ENCODE measurements at places on chromosomes 12 and 14.

DNA sequence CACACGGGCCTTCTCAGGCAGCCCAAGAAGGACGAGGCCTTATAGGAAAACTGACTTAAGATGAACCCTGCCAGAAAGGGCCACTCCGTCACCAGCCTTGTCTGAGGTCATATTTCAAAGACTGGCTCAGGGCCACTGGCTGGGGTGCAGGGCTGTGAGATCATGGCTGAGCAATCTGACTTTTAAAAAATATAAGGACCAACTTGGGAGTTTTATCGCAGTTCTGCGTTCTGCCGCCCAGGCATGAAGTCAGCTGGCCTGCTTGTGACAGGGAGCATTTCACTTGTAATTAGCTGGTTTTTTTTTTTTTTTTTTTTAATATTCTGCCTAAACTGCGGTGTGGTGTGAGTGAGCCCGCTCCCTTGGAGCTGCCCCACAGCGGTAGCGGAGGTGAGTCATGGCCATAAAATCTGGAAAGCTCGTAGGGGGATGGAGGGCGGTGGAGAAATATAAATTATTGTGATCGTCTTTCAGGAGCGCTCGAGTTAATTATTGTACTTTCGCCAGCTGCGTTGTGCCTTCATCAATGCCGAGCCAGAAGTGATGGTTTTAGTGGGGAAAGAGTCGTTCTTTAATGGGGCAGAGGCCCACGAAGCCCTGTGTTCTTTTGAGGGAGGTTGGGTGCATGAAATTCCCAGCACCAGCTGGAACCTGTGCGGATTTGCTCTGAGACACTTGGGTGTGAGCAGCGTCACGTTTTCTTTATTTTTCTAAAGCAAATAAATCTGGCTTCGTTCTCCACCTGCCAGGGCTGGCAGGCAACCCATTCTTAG is 231.9 kb downstream of the C12orf75 start:
- DNase-seq = no peak

- no peak for DNase-seq
Measured at GRCh38 chr12:124556896-124557501, 10.4 kb downstream of the NCOR2 start.

DNA sequence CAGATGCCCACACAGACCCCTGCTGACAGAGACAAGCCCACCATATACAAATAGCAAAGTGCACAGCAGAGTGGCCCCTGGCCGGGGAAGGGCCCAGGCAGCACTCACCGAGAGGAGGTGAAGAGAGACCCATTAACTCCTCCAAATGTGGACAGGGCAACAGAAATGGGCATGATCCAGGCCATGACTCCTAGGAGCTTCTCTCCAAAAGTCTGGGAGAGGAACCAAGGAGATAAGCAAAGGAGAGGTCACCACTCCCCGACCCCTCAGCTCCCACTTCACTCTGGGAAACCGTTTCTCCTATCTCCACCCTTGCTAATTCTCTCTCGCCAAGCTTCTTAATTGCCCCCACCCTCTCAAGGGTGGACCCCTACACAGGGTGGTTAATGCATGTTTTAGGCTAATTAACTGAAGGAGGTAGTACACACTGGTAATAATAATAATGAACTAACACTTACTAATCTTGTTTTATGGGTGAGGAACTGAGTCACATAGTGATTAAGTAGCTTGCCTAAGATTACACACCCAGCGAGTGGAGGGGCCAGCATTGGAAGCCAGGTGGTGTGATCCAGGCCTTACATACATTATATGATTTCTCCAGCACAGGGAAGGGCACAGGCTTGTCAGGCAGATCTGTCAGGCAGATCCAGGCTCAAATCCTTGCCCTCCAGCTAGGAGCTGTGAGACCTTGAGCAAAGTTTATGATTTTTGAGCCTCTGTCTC is 18.9 kb upstream of the CEBPE start:
- DNase-seq = no peak

- no peak for DNase-seq
Measured at GRCh38 chr12:84038242-84038641, 874.4 kb downstream of the SLC6A15 start.

DNA sequence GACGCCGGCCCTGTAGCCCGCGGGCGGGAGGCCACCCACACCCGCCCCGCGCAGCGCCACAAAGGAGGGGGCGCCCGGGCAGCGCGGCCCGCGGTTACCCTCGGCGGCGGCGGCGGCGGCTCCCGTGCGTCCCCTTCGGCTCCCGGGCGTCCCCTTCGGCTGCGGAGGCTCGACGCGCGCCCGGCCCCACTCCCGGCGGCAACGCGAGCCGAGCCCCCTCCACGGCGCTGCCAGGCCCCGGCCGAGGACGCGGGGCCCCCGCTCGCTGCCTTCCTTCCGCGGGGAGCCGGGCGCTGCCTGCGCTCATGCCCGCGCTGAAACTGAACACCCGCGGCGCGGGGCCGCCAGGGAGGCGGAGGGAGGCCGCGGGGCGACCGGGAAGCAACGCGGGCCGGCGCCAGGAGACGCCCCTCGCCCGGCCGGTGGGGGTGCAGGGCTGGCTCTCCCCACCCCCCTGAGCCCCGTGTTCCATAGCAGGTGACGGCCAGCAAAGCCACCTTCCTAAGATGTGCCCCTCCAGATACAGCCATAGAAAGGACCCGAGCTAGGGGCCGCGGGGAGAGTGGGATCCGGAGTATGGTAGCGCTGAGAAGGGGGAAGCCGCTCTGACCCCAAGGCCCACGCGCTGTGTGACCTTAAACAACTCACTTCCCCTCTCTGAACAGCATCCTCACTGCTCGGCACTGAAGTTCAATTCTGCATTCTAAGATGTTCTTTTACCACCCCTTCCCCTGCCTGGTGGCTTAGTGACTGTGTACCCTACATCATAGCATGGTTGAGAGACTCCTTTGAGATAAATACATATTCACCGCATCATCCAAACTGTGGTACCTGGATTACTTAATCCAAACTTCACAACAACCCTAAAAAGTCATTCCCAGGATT is 42.8 kb downstream of the KDM2B start:
- DNase-seq = no peak

DNA sequence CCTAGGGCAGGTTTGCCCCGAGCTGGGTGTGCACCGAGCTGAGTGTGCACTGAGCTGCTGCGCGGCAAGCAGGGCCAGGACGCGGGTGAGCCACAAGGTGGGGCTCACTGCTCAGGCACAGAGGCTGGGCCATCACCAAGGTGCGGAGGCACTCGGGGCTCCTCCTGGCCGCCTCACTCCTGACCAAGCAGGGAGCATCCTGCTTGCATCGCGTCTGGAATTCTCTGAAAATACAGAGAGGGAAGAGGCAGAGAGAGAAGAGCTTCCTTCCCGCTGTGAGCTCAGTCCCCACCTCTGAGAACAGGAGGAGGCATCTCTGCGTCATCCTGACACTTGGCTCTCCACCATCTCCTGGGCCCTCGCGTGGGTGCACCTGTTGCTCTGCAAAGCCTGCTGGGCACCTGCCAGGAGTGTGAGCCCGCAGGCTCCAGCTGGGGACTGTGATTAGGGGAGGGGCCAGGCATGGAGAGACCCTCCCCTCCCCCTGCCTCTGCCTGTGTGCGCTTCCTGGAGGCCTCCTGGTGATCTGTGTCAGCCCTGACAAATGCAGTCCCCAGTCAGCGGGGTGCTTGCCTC is 116.3 kb downstream of the GLT1D1 start:
- DNase-seq = no peak

- no peak for DNase-seq
Measured at GRCh38 chr12:122166422-122167349, 7.3 kb downstream of the IL31 start.

GRCh38 chr12:80212938-80213645 is 113.8 kb downstream of the OTOGL start:
- DNase-seq = no peak

DNA sequence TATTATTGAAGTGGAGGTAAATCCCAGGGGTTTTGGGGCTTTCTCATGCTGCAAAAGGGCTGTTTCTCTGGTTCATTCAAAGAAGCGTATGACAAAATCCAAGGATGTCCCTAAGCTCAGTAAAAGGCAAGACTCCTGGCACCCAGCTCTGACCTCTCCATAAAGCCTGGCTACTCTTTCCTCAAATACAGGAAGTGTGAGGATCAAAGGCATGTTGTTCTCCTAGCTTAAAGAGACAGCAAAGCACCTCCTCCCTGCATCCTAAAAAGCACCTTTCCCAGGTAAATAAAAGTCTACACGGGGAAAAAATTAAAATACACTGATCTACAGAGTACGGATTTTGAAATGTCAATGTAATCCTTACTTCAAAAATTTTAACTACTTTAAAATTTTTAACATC is 118.6 kb downstream of the LMNTD1 start:
- DNase-seq = no peak

DNA sequence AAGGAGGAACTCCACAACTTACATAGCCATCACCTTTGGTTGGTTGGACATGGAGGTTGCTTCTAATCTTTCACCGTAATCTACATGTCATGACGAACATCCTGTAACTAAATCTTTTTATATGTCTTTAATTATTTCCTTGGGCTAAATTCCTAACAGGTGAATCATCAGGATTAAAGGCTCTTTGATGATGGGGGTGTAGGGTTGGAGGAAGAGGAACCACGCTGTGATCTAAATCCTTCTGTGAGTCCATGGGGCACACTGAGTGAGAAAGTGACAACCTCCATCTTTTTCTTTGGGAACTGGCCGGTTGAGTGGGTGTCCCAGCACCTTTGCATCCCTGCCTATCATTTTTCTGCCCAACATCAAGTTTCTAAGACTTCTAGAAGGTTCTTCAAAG is 31.1 kb upstream of the MAP1LC3B2 start:
- no peak for DNase-seq

DNA sequence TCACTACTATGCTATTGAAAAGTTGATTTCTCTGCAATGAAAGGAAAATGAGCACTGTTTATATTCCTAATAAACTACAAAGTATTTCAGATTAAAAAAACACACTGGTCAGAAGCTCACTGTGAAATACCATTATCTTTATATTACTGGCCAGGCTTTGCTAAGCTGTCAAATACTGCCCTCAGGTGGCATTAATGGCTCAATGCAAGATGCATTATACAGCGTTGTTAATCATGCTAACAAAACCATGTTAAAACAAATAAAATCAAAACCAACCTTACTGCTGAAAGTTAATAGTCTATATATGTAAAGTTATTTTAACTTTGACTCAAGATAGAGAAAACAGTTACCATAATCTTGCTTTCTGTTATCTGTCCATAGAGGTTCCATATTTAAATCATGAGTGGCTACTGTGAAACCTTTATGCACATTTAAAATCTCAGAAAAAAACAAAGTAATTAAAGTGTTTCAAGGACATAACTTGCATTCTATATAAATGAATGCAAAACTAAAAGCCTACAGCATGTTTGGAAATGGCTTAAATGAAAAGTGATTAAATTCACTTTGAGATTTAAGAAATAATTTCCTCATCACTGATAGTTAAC is 121.7 kb downstream of the RALGAPA1 start:
- DNase-seq = no peak

DNA sequence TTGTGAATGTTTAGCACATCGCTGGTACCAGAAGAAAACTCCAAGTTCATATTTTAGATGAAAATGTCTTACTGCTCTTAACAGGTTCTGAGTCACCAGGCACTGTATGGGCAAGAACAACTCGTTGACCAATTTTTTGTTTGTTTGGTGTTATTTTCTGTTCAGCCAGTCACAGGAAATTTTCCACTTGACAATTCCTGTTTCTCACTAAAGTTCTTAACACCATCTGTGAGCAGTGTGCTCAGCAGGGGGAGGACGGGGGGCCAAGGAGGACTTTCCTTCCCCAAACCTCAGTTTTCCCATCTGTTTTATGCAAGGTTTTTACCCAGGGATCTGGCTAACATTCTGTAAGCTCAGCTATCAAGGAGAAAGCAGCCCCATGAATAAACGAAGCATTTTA is 3.0 kb downstream of the NUAK1 start:
- no peak for DNase-seq

- no peak for DNase-seq
Measured at GRCh38 chr14:89724628-89724960, 229.9 kb downstream of the EFCAB11 start.

DNA sequence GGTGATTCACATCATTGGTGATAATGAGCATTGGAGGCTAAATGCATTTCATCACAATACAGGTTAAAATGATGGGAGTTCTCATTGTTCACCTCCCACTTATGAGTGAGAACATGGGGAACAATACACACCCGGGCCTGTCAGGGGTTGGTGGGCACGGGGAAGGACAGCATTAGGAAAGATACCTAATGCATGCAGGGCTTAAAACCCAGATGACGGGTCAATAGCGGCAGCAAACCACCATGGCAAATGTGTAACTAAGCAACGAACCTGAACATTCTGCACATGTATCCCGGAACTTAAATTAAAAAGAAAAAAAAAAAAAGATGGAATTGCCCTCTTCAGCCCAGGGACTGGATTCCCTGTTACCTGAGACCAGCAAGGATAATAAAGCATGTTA is 2.3 kb upstream of the LUM start:
- no peak for DNase-seq

GRCh38 chr12:114794049-114794558 is 110.1 kb upstream of the TBX3 start:
- DNase-seq = no peak

GRCh38 chr14:33103489-33103888 is 164.8 kb downstream of the NPAS3 start:
- DNase-seq = no peak

DNA sequence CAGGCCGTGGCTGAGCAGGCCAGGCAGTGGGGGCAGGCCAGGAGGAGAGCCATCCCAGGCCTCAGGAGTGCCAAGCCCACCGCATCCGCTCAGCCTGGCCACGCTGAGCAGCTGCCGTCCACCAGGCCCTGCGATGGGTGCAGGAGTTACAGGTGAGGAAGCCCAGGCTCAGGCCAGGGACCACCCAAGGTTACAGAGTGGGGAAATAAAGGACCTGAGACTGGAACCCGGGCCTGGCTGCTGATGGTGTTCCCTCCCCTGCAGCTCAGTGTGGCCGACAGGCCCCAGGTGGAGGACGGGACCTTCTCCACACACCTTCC is 49.0 kb upstream of the DIO3 start:
- no peak for DNase-seq

GRCh38 chr12:113239811-113240331 is 18.6 kb downstream of the TPCN1 start:
- no peak for DNase-seq

DNA sequence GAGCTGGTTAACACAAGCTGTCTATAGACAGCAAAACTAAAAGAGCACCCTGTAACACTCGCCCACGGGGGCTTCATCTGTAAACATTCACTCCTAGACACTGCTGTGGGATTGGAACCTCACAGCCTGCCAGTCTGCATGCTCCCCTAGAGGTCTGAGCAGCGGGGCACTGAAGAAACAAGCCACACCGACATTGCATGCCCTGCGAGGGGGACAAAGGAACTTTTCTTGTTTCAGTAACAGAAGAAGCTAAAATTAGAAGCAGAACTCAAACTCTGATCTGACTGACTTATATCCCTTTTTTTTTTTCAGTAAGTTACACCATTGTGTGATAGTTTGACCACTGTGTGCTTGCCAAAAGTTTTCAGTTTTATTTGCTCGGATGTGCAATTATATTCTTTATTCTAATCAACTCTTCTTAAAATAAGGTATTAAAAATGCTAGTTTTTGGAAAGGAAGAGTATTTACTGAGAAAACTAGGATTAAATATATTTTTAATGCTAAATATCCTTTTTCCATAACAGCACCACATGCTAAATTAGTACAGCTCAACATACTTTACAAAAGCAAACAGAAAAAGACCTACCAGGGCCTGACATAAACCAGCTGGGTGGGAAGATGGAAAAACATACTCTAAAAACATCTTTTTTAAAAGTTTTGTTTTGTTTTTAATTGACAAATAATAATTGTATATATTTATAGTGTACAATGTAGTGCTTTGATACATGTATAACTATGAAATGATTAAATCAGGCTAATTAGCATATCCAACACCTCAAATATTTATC is 100.2 kb downstream of the EPS8 start:
- DNase-seq = no peak

- no peak for DNase-seq
Measured at GRCh38 chr12:10031321-10031720, 839 bp downstream of the CLEC9A start.

- no peak for DNase-seq
Measured at GRCh38 chr14:79658221-79658620, 553.1 kb downstream of the DIO2 start.

Data from T-helper 1 cell (primary cell).